ENCODE measurements at places on chromosomes 2 and 18. TPM values are rescaled to one million over a fixed set of nuclear protein-coding genes. Genes with fewer than 3 reads are reported as not detected.

DNA sequence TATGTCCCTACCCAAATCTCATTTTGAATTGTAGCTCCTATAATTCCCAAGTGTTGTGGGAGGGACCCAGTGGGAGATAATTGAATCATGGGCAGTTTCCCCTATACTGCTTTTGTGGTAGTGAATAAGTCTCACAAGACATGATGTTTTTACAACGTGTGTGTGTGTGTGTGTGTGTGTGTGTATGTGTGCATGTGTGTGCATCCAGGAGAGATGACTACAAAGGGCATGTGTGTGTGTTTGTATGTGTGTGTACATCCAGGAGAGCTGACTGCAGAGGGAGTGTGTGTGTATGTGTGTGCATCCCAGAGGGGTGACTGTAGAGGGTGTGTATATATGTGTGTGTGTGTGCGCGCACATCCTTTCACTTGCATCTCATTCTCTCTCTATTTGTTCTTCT, 86.7 kb downstream of the KCNS3 start:
- DNase-seq = no peak

- no peak for DNase-seq
Measured at GRCh38 chr18:26386441-26386840, 160.2 kb downstream of the TAF4B start.

DNA sequence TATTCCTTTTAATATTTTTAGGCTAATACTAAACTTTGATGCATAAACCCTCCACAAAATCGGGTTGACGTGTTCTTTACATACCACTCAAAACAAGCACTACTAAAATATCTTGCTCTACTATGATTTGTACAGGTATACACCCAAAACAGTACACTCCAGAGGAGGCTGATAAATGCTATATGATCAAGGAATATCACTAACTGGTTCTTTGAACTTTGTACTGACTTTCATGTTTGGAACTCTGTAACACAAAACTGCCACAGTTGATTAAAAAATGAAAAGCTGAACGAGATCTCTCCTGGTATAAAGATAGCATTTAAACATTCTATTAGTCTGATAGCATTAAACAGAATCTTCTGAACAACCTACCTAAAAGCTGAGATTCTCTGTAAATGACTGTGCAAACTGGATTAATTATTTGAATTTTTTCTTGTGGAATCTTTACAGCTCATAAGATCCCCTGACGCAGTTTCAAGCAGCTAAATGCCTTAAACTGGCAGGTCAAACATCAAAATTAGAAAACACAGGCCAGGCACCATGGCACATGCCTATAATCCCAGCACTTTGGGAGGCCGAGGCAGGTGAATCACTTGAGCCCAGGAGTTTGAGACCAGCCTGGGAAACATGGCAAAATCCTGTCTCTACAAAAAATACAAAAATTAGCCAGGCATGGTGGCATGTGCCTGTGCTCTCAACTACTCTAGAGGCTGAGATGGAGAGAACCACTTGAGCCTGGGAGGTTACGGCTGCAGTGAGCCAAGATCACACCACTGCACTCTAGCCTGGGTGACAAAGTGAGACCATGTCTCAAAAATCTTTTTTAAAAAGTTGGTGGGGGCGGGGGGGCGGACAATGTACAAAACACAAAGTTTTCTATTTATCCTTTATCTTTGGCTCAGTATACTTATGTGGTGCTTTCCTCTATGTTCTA, 150.6 kb downstream of the EXOC6B start:
- no peak for DNase-seq

DNA sequence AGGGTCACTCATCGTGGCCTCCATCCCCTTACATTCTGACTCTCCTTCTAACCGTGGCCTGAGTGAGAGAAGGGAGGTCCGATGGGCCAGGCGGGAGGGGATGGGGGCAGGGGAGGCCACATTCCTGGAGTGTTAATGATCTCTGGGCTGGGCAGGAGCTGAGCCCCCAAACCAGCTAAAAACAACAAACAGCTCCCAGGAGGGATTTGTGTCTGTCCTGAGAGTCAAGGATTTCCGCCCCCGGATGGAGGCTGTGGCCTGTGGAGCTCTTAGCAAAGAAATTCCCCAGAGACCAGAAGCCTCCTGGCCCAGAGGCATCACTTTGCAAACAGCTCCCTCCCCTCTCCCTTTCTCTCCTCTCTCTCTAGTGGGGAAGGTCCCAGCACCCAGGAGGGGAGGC, 23.5 kb downstream of the EMX1 start:
- no peak for DNase-seq

- DNase-seq = no peak
Measured at GRCh38 chr2:226405465-226405864, 394.2 kb downstream of the IRS1 start.

- no peak for DNase-seq
Measured at GRCh38 chr2:81876624-81877023, 1572.1 kb upstream of the LRRTM1 start.

- no peak for DNase-seq
Measured at GRCh38 chr18:57743008-57743407, 60.1 kb downstream of the ATP8B1 start.

- DNase-seq = no peak
Measured at GRCh38 chr2:161416708-161417437, 776 bp downstream of the TBR1 start.

DNA sequence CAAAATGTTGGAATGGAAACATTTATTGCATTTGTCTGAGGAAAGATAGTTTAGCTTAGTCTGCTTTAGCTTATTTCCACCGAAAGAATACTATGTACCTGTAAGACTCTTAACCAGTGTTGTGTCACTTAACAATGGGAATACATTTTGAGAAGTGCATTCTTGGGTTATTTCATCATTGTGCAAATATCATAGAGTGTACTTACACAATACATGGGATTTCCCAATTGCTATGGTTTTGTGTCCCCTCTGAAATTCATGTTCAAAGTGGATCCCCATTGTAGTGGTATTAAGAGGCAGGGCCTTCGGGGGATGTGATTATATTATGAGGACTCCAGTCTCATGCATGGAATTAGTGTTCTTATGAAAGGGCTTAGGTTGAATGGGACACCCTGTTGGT, 249.4 kb upstream of the UBE2E3 start:
- no peak for DNase-seq

GRCh38 chr2:106944215-106944614, 58.2 kb upstream of the ST6GAL2 start:
- no peak for DNase-seq

GRCh38 chr2:23745726-23746105, 181.2 kb downstream of the ATAD2B start:
- DNase-seq = no peak

The SERPINB8 gene
- polyA plus RNA-seq = 8.3 TPM

The FER1L5 gene
- not detected for polyA plus RNA-seq

The ACMSD gene
- polyA plus RNA-seq = 81.7 TPM

The CRYGC gene
- not detected for polyA plus RNA-seq

The ARHGAP15 gene
- 11.5 TPM for polyA plus RNA-seq

The LYPD6 gene
- polyA plus RNA-seq = 0.15 TPM

The AQP12B gene
- polyA plus RNA-seq = not detected

The DUSP19 gene
- polyA plus RNA-seq = 0.27 TPM
